ENCODE measurements at places on chromosomes 3 and 15.

DNA sequence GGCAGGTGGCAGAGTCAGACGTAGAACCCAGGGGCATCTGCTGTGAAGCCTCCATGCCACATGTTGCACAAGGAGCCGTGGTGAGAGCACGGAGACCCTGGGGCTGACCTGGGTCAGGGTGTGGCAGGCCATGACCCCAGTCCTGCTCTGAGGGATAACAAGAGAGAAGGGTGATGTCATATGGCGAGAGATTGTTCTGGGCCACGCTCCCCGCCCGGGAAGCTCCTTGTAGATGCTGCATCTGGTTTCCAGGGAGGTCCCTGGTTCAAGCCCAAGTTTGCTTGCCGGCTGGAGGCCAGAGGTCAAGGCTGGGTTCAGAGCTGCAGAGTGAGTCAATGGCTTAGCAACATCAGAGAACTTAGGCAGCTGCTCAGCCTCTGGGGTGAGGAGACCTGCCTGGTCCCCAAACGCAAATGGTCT lies 17.3 kb downstream of the FGD5 start:
- no peak for DNase-seq

DNA sequence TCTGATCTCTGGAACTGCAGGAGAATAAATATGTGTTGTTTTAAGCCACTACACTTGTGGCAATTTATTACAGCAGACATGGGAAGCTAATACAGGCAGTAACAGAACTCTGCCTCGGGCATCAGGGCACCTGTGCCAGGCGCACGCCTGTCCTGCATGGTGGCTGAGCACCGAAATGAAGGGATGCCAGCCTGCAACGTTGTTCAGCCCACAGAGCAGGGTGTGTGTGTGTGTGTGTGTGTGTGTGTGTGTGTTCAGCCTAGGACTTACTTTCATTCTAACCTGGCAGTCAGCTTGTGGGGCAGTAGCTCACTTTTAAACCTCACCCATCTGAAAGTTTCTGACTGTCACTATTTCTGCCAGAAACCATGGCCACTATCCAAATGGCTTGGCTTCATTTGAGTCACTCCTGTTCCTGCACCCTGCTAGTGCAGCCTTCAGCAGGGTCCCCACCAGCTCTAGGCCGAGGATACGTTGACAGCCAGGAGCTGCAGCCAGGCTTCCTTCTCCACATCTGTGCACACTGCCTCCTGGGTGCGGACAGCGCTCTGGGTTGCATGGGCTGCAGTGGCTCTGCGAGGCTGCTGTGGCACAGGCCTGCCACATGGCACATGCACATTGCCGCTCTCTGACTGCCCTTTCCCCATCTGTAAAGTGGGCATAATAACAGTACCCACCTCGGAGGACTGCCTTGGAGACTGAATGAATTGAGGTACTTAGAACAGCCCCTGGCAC lies 4.5 kb downstream of the UROC1 start:
- no peak for DNase-seq

- DNase-seq = peak; percentile 88
Measured at GRCh38 chr3:178513546-178514380, 22.5 kb upstream of the KCNMB2 start.

DNA sequence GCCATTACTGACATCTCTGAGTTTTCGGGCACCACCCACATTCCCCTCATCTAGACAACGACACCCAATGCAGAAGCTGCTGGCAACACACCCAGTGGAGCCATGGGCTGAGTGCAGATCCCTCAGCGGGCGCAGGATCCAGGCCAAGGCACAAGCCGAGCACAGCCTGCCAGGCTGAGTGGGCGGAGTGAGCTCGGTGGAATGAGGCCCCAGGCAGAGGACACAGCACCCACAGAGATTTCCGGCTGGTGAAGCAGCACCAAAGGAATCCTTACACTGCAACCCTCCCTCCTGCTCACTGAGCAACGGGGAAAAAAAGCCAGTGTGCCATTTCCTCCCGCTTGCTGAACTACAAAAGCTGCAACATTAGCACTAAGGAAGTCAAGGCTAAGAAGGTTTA lies 34.3 kb downstream of the ZMAT3 start:
- peak; percentile 24 for DNase-seq

DNA sequence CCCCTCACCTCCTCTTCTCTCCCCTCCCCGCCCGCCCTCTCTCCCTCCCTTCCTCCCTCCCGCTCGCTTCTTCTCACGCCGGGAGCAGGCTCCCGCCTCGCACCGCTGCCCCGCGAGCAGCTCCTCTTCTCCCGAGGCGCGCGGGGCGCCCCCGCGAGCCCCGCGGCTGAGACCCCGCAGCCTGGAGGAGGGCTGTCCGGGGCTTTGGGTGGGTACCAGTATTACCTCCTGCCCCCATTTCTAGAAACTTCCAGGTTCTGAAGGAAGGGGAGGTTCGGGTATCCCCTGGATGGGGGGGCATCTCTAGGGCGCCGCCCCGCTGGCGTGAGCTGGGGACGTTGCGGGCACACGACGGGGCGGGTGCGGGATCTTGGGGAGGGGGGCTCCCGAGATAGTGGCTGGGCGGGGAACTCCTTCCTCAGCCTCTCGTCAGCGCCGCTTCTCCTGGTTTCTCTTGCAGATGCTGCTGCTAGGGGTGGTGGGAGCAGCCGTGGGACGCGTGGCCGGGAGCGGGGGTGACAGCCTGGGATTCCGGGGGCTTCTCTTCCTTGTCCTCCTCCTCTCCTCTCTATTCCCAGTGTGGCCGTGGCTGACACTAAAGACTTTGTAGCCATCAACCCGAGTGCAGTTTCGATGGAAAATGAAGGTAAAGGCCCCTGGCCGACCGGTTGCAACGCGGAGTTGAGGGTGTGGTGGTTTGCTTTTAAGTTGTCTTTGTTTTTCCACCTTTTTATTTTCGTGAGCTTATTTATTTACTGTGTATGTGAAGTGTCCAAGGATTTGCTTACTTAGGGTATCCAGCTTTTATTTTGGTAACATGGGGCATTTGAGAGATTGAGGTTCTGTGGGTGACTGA lies 474 bp downstream of the ATP2C1 start:
- DNase-seq = no peak

DNA sequence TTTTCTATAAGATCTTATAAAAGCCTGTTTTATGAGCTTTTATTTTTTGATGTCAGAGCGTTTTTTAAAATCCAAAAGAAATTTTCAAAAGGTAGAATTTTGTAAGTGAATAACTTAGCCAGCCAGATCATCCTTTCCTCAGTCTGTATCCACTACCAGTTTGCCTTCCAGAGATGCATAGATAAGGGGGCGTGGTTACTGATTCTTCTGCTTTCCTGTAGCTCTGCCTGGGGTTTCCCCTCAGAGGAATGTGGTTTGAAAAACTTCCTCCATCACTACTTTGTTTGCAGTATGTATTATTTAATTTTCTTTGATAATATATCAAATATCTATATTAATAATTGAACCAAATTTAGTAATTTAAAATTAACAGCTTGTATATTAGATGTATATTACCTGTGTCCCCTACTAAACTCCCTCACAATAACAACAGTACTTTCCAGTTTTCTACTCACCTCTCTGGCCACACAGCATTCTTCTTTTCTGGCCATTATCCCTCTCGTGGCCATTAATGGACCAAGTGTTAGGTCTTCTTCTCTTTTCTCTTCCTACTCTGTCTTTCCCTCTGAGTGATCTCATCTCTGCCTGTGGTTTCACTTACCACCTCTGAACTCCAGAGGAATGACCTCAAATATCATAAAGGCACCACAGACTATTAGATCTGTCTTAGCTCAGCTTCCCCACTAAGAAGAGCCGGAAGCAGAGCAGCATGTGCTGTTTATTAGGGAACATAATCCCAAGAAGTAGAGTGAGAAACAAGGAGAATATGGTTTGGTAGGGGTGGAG lies 239.7 kb downstream of the UBE2E2 start:
- peak; percentile 53 for DNase-seq

DNA sequence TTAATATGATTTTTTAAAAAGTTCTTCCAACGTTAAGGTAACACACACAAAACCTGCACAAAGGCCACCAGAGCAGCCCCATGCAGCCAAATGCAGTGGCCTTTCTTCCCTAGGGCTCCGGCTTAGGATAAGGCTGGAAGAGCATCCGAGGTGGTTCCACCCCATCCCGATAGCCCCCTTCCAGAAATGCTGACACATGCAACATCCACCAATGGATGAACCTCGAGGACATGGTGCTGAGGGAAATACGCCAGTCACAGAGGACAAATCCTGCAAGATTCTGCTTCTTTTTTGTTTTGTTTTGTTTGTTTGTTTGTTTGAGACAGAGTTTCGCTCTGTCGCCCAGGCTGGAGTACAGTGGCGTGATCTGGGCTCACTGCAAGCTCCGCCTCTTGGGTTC lies 199.3 kb upstream of the NSMCE3 start:
- DNase-seq = no peak

DNA sequence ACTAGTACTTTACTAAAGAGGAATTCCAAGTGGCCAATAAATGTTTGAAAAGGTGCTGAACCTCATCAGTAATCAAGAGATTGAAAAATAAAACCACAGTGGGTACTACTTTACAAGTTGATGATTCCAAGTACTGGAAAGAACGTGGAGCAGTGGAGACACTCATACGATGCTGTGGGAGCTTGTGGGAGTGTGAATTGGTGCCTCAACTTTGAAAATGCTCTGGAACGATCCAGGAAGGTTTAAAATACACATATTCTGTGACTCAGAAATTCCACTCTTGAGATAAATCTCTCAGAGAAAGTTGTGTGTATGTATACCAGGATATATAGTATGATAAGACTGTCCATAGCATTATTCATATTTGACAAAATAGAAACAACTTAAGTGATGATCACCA lies 9.3 kb downstream of the LRCH3 start:
- DNase-seq = no peak

- no peak for DNase-seq
Measured at GRCh38 chr3:21826416-21826815, 75.4 kb upstream of the ZNF385D start.

DNA sequence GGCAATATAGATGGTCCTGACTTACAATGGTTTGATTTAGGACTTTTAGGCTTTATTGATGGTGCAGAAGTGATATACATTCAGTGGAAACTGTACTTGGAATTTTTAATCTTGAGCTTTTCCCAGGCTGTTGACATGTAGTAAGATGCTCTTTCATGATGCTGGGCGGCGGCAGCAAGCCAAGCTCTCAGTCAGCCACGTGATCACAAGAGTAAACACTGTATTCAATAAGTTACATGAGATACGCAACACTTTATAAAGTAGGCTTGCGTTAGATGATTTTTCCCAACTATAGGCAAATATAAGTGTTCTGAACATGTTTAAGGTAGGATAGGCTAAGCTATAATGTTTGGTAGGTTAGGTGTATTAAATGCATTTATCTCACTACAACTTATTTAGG lies 17.9 kb downstream of the PARP9 start:
- no peak for DNase-seq

- peak; percentile 29 for DNase-seq
Measured at GRCh38 chr15:22949074-22949547, 31.1 kb downstream of the CYFIP1 start.

- no peak for DNase-seq
Measured at GRCh38 chr3:117801912-117802239, 1092.3 kb downstream of the TUSC7 start.

GRCh38 chr15:38593524-38593923 lies 28.9 kb upstream of the RASGRP1 start:
- DNase-seq = no peak

DNA sequence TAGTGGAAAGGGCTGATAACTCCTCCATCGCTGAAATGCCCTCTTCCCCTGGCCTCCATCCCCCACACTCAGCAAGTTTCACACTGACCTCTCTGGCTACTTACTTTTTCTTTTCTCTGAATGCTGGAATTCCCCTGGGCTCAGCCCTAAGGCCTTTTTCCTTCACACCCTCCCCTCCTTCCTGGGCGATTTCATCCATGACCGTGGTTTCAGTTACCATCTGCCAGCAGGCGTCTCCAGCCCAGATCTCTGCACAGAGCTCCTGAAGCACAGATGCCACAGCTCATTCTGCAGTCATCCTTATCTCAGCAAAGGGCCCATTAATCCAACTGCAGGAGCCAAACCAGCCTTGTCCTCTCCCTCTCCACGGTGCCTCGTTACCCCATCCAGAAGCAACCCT lies 114.0 kb downstream of the RFTN1 start:
- DNase-seq = peak; percentile 57

- DNase-seq = no peak
Measured at GRCh38 chr15:90221246-90221900, 12.4 kb downstream of the CIB1 start.

GRCh38 chr15:75455982-75456531 lies 4.6 kb upstream of the SIN3A start:
- no peak for DNase-seq

DNA sequence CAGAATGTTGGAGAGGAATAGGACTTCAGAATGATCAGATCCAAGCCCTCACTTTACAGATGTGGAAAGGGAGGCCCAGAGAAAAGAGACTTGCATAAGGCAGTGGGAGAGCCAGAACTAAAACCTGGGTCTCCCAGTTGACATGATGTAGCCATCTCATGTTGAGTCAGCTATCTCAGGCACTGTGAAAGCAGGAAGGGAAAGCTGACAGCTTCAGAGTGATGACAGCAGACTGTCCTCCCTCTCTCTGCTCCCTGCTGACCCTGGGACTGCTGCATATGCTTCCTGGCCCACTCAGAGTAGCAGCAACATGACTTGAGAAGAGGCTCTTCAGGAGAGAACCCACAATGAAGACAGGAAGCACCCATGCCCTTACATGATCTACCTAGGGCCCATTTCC lies 14.7 kb downstream of the FHIT start:
- DNase-seq = no peak

DNA sequence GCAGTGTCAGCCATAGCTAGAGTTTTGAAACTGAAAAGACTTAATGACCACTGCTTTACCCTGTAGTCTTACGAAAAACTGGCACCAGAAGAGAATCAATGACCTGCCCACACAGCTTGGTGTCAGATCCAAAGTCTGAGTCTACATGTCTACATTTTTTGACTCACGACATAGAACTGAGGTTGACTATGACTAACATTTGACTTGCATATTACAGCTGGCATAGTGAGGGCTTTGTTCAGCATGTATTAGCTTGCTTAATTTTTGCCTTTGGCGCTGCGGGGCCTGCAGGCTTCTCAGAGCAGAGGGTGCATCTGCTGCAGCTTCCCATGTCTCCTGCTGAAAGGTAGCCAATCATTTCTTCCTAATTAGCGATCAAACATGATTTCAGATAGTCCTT lies 167.0 kb downstream of the EBLN2 start:
- DNase-seq = no peak

DNA sequence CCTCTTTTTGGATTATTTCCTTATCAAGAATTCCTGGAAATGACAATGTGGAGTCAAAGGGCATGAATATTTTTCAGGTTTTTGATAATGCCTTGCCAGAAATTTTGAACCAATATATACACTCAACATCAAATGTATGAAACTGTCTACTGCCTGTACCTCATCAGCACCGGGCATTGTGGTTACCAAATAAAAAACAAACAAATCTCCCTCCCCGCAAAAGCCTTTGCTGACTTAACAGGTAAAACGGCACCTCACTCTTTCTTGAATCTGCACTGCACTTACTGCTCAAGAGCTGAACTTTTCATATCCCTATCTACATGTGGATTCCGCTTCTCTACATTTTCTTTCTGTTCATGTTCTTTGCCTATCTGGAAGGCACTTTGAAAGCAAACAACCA lies 134.5 kb upstream of the PRICKLE2 start:
- DNase-seq = no peak

GRCh38 chr3:189690672-189691071 lies 59.5 kb downstream of the TP63 start:
- DNase-seq = no peak

GRCh38 chr3:138172625-138173024 lies 2.1 kb downstream of the DBR1 start:
- DNase-seq = no peak

Measured in HFF-Myc (cell line).